ENCODE measurements at places on chromosomes 7 and 10. TPM values are rescaled to one million over a fixed set of nuclear protein-coding genes. Genes with fewer than 3 reads are reported as not detected.

DNA sequence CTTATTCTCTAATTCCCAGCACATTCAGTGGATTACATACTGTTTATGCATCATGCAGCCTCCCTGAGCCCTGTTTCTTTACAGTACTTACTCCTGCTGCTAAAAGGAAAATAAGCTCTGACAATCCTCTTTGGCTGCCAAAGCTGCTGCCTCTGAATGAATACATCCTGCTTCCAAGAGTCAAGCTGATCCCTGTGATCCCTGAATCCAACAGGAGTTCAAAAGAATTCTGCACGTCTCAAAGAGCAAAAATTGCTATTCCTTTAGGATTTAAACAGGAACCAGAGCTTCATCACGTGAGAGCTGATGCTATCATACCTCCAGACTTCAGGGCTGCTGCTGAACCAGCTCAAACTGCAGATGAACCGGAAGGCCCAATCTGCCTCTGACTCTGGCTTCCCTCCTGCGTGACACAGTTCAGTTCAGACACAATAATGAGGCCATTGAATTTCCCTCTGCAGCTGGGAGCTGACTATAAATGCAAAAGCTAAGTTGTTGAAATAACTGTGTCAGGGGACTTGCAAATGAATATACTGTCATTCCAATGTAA is 851.0 kb upstream of the PHF14 start:
- DNase-seq, result no peak
- H3K4me3 ChIP-seq, result no peak overlapping the region
- H3K36me3 ChIP-seq, result no peaks in the 10 kb centered on the region
- no peaks in the 10 kb centered on the region for H3K4me1 ChIP-seq
- H3K27ac ChIP-seq, result no peak overlapping the region

GRCh38 chr7:157310676-157311185 is 26.1 kb upstream of the DNAJB6 start:
- no peaks in the 10 kb centered on the region for H3K27me3 ChIP-seq
- no peak for DNase-seq
- H3K36me3 ChIP-seq, result no peaks in the 10 kb centered on the region
- no peak overlapping the region for H3K27ac ChIP-seq
- no peak overlapping the region for H3K4me3 ChIP-seq
- H3K4me1 ChIP-seq, result no peaks in the 10 kb centered on the region

DNA sequence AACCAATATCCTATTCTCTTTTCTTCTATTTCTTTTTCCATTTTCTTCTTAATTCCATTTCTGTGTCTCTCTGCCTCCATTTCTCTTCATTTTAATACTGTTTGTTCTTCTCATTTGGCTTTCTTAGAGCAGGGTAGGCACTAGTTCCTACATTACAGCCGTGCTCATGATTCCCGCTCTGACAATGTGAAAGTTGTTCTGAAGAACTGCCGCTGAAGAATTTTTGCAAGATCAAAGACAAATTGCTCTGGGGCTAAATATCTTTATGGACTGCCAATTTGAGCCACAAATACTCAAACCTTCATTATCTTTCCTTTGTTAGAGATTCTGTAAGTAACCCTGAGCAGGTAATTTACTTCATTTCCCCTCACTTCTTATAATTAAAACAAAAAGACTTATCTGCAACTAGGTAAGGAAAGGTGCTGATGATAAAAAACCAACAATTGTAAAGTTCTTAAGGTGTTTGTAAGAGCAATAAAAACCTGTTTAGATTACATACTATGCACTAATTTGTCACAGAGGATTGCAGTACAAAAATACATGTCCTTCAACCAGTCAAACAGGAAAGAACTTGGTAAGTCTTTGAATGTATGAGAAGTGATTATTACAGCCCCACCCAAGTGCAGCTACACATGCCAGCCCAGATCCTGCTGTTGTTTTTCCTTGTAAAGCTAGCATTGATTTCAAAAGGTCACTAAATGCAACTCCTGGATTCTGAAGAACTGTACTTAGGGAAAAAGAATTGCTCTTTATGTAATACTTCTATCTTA is 127.5 kb downstream of the COL28A1 start:
- no peaks in the 10 kb centered on the region for H3K27me3 ChIP-seq
- H3K36me3 ChIP-seq, result no peaks in the 10 kb centered on the region

GRCh38 chr10:65847436-65848230 is 1078.2 kb upstream of the LRRTM3 start:
- H3K4me1 ChIP-seq, result no peaks in the 10 kb centered on the region
- DNase-seq, result no peak
- H3K27ac ChIP-seq, result no peak overlapping the region
- H3K4me3 ChIP-seq, result no peak overlapping the region

DNA sequence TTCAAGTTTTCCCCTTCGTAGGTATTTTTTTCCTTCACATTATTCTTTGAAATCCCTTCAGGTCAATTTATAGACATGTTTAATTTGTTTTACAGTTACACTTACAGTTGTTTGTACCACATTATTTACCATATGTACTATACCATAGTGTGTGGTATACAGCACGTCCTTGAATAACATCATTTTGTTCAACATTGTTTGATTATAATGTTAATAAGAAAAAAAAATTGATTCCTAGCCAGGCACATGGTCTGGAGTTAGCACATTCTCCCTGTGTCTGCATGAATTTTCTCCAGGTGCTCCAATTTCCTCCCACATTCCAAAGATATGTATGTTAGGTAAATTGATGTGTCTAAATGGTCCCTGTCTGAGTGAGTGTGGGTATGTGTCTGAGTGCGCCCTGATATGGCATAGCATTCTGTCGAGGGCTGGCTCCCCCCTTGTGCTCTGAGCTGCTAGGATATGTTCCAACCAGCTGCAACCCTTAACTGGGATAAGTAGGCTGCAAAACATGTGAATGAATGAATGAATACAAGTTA is 247.6 kb downstream of the CCDC7 start:
- H3K27ac ChIP-seq, result no peak overlapping the region
- no peaks in the 10 kb centered on the region for H3K4me1 ChIP-seq
- H3K4me3 ChIP-seq, result no peak overlapping the region
- H3K27me3 ChIP-seq, result no peaks in the 10 kb centered on the region
- no peaks in the 10 kb centered on the region for H3K36me3 ChIP-seq
- no peak for DNase-seq

DNA sequence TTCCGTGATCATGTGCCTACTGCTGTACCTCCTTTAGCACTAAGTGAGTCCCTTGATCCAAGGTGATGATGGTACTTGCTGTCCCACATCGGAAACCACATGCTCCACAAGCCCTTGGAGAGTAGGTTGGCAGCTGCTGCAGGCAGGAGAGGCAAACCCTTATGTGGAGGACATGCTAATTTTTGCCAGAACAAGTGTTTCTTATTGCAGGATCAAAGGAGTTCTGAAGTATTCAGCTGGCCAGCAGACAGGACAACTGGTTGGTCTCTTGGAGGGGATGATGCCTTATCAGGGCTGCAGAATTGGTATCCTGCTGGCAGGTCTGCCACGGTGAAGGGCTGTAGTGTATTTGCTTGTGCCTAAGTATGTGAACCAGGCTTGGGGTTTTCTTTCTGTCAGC is 36.8 kb downstream of the NACAD start:
- no peak for DNase-seq
- H3K4me1 ChIP-seq, result no peaks in the 10 kb centered on the region
- H3K36me3 ChIP-seq, result no peaks in the 10 kb centered on the region
- H3K27ac ChIP-seq, result no peak overlapping the region

DNA sequence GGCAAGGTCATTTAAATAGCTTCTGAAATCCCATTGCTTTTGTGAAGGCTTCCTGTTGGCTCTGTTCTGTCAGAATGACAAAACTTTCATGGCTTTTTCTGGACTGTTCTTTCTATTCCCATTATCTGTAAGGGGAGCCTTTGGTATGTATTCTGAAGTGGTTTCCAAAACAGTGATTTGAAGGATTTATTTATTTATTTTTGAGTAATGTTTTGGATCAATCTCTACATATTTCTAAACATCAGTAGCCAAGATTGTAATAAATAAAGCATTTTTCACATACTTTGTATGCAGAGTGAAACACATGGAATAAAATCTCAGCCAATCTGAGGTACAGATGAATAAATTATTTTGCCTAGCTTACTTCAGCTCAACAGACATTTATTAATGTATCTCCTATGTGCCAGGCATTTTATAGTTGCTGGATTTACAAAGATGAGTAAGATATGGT is 121.1 kb downstream of the BBS9 start:
- H3K27me3 ChIP-seq, result no peaks in the 10 kb centered on the region
- H3K36me3 ChIP-seq, result no peaks in the 10 kb centered on the region
- H3K27ac ChIP-seq, result no peak overlapping the region
- H3K4me3 ChIP-seq, result no peak overlapping the region
- DNase-seq, result no peak

GRCh38 chr7:101795461-101795860 is 22.0 kb upstream of the CUX1 start:
- no peak overlapping the region for H3K4me3 ChIP-seq
- H3K36me3 ChIP-seq, result no peaks in the 10 kb centered on the region
- no peaks in the 10 kb centered on the region for H3K27me3 ChIP-seq
- DNase-seq, result no peak
- no peaks in the 10 kb centered on the region for H3K4me1 ChIP-seq

DNA sequence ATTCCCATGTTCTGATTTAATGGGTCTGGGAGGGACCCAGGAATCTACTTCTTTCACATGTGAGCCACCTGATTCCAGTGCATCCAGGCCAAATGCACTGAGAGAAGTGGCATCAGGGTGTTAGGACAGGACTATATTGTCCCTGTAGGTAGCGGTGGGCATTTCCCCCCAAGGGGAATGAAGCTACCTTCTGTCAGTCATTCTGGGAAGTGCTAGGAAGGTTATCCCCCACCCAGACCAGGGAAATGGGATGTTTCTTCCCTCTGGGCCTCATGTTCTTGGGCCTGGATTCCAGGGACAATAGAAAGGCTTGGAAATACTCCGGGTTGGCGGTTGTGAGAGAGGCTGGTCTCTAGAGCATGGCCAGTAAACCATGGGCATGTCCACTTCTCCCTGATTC is 20.8 kb downstream of the C10orf53 start:
- H3K27ac ChIP-seq, result no peak overlapping the region
- no peaks in the 10 kb centered on the region for H3K4me1 ChIP-seq
- no peaks in the 10 kb centered on the region for H3K27me3 ChIP-seq
- no peak for DNase-seq

- peaks cover 10% of the 10 kb centered on the region for H3K27me3 ChIP-seq
- no peak overlapping the region for H3K4me3 ChIP-seq
- H3K27ac ChIP-seq, result no peak overlapping the region
These were observed 3.1 kb upstream of the DRGX start for GRCh38 chr10:49398986-49399385.

GRCh38 chr7:18890134-18890533 is 227.3 kb downstream of the TWIST1 start:
- no peaks in the 10 kb centered on the region for H3K4me1 ChIP-seq
- no peaks in the 10 kb centered on the region for H3K36me3 ChIP-seq
- no peak overlapping the region for H3K27ac ChIP-seq
- H3K27me3 ChIP-seq, result no peaks in the 10 kb centered on the region

DNA sequence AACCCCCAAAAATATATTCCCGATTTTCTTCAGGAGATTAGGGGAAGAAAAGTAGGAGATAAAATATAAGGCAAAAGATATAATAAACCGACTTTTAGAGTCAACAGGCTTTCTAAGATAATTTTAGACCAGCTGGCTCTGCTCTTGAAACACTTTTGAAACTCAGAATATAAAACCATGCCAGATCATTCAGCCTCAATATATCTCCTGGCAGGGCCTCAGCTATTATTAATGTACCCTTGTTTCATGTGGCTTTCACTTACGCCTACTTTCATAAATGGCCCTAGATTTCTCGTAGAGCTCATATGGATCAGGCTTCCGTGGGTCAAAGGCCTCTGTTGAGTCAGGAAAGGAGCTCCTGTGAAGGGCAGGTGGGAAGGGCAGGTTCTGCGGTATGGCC is 396.0 kb downstream of the PHTF2 start:
- H3K4me1 ChIP-seq, result no peaks in the 10 kb centered on the region
- H3K27me3 ChIP-seq, result no peaks in the 10 kb centered on the region
- H3K36me3 ChIP-seq, result no peaks in the 10 kb centered on the region
- H3K4me3 ChIP-seq, result no peak overlapping the region

- no peaks in the 10 kb centered on the region for H3K36me3 ChIP-seq
- H3K27ac ChIP-seq, result no peak overlapping the region
- no peaks in the 10 kb centered on the region for H3K27me3 ChIP-seq
- no peak overlapping the region for H3K4me3 ChIP-seq
- DNase-seq, result no peak
These were observed 312.9 kb upstream of the PODXL start for GRCh38 chr7:131869169-131869844.

DNA sequence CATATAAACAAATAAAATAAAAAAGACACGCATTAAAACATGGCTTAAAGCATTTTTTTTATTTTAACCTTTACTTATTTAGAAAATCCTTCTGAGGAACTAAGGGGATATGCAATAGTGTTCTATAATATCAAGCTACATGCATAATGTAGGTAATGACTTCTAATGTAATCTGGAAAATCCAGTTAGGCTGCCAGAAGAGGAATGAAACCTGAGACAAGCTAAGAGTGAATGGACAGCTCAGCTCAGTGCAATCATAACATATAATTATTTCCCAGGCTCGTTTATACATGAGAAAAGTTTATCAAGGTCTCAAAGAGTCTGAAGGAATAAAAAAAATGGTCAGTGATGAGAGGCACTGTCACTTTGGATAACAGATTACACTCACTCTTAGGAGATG is 649.0 kb upstream of the PCDH15 start:
- H3K4me1 ChIP-seq, result no peaks in the 10 kb centered on the region
- no peak for DNase-seq
- H3K27me3 ChIP-seq, result no peaks in the 10 kb centered on the region
- H3K4me3 ChIP-seq, result no peak overlapping the region

- H3K4me1 ChIP-seq, result peaks cover 9% of the 10 kb centered on the region
- peak; percentile 3 for DNase-seq
- no peaks in the 10 kb centered on the region for H3K36me3 ChIP-seq
These were observed 345.5 kb downstream of the DNAJB6 start for GRCh38 chr7:157682064-157682945.

GRCh38 chr10:18418541-18419215 is 232.7 kb downstream of the NSUN6 start:
- no peaks in the 10 kb centered on the region for H3K27me3 ChIP-seq
- H3K36me3 ChIP-seq, result no peaks in the 10 kb centered on the region
- no peak overlapping the region for H3K27ac ChIP-seq
- DNase-seq, result no peak

Gene CREB5
- 40.2 TPM for total RNA-seq

Gene OR2A42
- not detected for total RNA-seq

Gene C7orf25
- total RNA-seq, result 22.5 TPM

Gene FXYD4
- not detected for total RNA-seq

Gene TSPAN15
- total RNA-seq, result 30.3 TPM

Gene ZNF804B
- not detected for total RNA-seq

Gene PNLIPRP2
- total RNA-seq, result not detected

Gene FZD8
- 8.0 TPM for total RNA-seq

Gene ZP3
- not detected for total RNA-seq

Gene SLC26A4
- total RNA-seq, result not detected

Data from uterus (tissue), 4 donors.